Activated T-cell treated with anti-CD3 and anti-CD28 coated beads, Interleukin-2, amount 50 U/mL, for 1 hour (primary cell): ENCODE measurements at places on chromosomes 1 and 21.

DNA sequence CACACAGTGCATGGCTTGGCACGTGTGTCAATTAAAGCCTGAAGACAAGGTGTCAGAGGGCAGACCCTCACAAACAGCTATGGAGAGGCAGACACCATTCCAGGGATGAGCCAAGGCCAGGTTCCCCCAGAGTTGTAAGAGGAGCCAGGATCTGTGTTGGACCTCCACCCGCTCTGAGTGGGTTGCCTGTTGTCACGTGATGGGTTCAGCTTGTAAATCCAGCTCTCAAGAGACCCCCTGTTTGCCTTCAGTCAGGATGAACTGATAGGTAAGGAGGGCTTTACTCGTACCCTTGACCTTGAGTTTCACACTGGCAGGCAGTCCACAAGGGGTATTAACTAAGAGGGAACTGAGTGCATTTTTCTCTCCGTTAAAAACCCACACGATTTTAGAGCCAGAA is 27.7 kb upstream of the KCND3 start:
- no peak for DNase-seq

- no peak for DNase-seq
Measured at GRCh38 chr1:22626237-22627157, 9.9 kb upstream of the C1QA start.

DNA sequence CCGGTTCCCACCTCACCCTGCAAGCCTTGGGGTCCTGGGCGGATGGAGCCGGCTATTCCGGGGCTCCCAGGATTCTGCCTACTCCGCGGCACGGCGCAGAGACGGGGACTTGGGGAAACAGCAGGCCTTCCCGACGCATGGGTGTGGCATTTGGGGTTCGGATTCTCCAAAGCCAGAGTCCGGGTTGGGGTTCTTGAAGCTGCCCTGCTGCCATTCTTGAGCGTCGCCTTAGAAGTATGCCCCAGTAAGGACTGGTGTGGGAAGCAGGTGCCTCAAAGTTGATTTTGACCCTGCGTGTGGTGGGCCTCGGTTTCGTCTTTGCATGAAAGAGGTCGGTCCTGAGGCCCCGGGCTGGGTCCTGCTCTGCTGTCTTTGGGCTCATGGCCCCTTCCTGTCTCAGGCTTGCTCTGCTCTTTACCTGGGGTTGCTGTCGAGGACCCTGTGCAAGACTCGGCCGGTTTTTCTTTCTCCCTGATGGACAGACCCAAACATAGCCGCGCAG is 696 bp downstream of the GUK1 start:
- DNase-seq: no peak

DNA sequence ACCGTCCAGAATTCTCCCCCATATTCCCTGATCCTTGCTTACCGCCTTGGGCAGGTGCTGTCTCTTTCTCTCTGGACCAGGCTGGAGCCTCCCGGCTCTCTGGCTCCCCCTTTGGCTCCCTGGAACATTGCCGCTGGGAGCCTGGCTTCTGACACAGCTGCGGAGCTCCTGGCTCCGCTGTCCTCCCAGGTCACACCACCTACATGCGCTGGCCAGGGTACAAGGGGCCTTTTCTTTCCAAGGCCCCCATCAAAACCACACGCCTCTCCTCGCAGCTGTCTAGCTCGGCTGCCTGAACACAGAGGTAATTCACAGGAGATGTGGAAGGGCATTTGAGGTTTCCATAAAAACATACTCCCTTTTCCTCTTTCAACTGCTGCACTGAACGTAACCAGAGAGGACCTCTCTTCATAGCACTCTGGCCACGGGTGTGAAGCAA is 7.5 kb upstream of the ZNF648 start:
- peak; percentile 39 for DNase-seq

GRCh38 chr1:180542113-180542837 is 16.5 kb upstream of the OVAAL start:
- no peak for DNase-seq

DNA sequence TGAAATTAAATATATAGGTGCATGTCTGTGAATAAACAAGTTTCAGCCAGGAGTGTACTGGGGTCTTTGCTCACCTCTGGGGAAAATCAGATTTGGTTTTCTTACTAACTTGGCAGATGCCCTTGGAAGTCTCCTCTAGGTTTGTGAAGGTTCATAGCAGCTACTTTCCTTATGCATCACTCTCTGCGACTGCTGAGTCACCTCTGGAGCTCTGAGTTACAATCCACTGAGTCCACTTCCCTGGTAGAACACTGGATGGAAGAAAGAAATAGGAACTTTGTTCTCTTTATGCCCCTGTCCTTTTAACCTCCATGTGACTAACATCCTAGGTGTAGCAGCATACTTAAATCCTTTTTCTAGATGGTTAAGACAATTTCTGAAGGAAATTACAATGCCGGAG is 4.4 kb upstream of the FASLG start:
- DNase-seq: no peak

- no peak for DNase-seq
Measured at GRCh38 chr21:39927304-39927886, 60.2 kb downstream of the PCP4 start.

- DNase-seq: no peak
Measured at GRCh38 chr1:24905979-24906720, 23.9 kb downstream of the RUNX3 start.

- DNase-seq: no peak
Measured at GRCh38 chr1:232327899-232328298, 302.0 kb downstream of the SIPA1L2 start.

DNA sequence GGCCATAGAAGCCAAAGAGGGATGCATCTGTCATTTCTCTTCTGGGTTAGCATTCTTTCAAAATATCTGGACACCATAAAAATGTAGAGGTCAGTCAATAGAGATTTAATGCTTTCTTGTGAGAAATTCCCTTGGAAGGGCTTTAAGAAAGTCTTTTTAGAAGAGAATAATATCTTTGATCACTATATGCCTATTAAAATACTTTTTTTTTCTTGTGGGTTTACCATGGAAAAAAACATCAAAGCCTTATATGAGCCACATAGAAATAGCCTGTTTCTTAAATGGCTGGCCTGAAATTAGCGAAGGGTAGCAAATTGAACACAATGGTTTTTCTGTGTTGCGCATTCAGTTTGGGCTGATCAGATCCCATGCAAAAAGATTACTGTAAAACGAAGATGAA is 36.8 kb downstream of the BACE2 start:
- no peak for DNase-seq

- DNase-seq: peak; percentile 56
Measured at GRCh38 chr1:111516005-111516535, 12.6 kb upstream of the ADORA3 start.

- DNase-seq: no peak
Measured at GRCh38 chr1:224496826-224497225, 62.2 kb upstream of the WDR26 start.

- no peak for DNase-seq
Measured at GRCh38 chr1:167425482-167425881, 92.8 kb downstream of the CD247 start.
